Natural killer cell (primary cell): ENCODE measurements at places on chromosomes 2 and 18. TPM values are rescaled to one million over a fixed set of nuclear protein-coding genes. Genes with fewer than 3 reads are reported as not detected.
A peak's percentile ranks its signal among the peaks of the same experiment; 100 is the strongest.

- no peak overlapping the region for H3K27ac ChIP-seq
- no peaks in the 10 kb centered on the region for H3K27me3 ChIP-seq
- DNase-seq: no peak
- H3K4me1 ChIP-seq: peaks cover 4% of the 10 kb centered on the region
- no peak overlapping the region for H3K4me3 ChIP-seq
These were observed 173.4 kb downstream of the DIS3L2 start for GRCh38 chr2:232134939-232135338.

DNA sequence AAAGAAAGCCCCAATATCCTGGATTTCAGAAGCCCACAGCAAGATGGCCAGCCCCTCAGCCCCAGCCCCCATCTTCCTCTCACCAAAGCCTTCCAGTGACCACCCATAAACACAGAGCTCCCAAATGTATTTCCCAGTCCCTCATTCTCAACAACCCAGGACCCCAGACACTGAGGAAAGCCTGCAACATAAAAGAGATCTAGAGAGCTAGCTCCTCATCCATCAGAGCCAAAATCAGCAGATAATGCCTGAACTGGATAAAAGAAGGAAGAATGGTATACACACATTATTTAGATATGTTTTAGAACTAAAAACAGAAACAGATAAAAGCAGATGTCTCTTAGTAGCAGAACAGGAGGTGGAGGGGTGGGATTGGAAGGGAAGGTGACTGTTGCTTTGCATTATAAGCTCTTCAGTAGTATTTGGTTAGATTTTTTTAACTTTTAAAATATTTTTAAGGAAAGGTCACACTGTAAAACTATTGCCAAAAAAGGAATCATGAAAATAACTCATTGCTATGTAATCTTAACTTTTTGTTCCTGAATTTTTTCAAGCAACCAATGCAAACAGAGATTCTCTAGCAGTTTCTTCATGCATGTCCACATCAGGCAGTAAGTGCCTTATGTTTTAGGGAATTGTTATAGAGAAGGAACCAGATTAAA lies 144.2 kb upstream of the PKDCC start:
- H3K4me1 ChIP-seq: no peaks in the 10 kb centered on the region
- no peaks in the 10 kb centered on the region for H3K36me3 ChIP-seq
- no peak overlapping the region for H3K4me3 ChIP-seq
- peaks cover 5% of the 10 kb centered on the region for H3K27me3 ChIP-seq
- H3K27ac ChIP-seq: no peak overlapping the region
- no peak for DNase-seq

DNA sequence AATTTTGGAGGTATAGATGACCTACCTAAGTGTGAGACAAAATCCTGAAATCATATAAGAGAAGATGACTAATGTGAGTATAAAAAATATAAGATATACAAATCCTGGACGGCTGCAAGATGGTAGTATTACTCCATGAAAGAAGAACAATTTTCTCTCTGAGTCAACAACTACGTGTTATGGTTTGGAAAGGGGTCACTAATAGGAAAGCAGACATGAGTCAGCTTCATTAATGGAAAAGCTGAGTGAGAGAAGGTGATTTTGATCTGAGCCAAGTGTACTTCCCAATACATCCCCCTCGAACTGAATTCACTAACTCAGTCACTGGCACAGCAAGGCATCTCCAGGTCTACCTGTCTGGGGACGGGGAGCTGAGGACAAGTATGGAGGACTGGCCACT lies 20.1 kb upstream of the SELENOI start:
- H3K36me3 ChIP-seq: no peaks in the 10 kb centered on the region
- H3K27ac ChIP-seq: no peak overlapping the region
- no peaks in the 10 kb centered on the region for H3K4me1 ChIP-seq
- DNase-seq: no peak
- H3K4me3 ChIP-seq: no peak overlapping the region

GRCh38 chr2:88398180-88398579 lies 54.3 kb downstream of the FOXI3 start:
- DNase-seq: no peak
- no peak overlapping the region for H3K4me3 ChIP-seq
- H3K36me3 ChIP-seq: no peaks in the 10 kb centered on the region
- peaks cover 4% of the 10 kb centered on the region for H3K27me3 ChIP-seq
- H3K27ac ChIP-seq: no peak overlapping the region

- no peak overlapping the region for H3K27ac ChIP-seq
- H3K27me3 ChIP-seq: no peaks in the 10 kb centered on the region
- DNase-seq: no peak
- H3K36me3 ChIP-seq: no peaks in the 10 kb centered on the region
These were observed 232.4 kb downstream of the INSIG2 start for GRCh38 chr2:118320658-118321057.

DNA sequence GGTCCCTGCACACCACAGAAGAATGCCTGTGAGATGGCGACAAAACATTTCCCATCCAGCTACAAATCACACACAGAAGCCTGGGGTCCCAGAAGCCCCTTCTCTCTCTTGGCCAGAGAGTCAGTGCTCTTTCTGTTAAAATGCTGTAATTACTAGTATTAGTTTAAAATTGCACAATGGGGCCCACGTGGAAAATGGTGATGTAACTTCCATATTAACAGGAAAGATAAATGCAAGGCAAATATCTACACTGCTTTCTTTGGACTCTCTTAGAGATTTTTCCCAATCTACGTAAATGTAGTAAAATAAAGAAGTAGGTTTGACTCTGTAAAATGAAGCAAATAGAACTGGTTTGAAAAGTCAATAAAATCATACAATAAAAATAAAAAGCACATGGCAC lies 113.9 kb upstream of the TFCP2L1 start:
- no peak overlapping the region for H3K4me3 ChIP-seq
- H3K27ac ChIP-seq: no peak overlapping the region
- no peaks in the 10 kb centered on the region for H3K4me1 ChIP-seq
- DNase-seq: no peak

DNA sequence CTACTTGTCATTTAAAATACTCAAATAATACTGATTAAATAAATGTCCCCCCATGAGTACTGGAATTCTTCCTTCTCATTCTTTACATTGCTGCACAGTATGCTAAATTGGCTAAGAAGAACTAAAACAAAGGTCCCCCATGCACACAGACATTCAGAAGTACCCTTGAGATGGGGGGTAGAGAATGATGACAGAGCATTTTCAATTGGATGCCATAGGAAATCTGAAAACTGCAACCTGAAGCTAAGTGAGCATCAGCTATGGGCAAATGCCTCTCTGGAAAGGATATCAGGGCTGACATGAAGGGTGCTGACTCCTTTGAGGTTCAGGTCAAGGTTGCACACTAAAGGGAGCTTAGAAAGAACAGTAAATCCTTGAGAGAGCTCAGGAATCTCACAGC lies 10.1 kb upstream of the TNFAIP6 start:
- H3K27me3 ChIP-seq: no peaks in the 10 kb centered on the region
- DNase-seq: no peak
- no peaks in the 10 kb centered on the region for H3K36me3 ChIP-seq
- no peaks in the 10 kb centered on the region for H3K4me1 ChIP-seq
- no peak overlapping the region for H3K27ac ChIP-seq

DNA sequence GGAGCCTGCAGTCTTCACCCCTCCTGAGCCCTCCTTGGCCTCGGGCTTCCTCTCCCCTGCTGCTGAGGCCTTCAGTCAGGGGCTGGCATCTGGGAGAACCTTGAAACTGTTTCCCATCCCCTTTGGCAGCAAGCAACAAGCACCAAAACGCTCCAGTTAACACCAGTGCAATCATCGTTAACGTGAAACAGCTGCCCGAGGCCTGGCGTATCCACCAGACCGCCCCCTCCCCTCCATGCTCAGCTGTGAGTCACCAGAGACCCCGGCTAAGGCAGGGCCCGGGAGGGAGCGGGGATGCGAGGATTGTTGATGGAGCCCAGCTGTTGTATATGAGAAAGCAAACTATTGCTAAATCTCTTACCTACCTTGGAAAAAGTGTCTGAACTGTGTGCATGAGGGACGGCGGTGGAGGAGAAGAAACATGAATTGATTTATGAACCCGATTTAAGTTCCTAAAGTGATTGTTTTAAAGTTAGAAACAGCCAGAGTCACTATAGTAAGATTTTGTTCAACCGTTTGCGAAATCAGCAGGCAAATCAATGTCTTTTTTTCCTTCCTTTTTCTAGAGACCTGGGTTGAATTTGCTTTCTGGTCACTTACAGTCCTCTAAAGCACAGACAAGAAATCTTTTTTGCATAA lies 5.2 kb downstream of the ZFP36L2 start:
- peak; percentile 29 for DNase-seq
- peak overlapping the region; percentile 96 for H3K27ac ChIP-seq
- H3K36me3 ChIP-seq: peaks cover 36% of the 10 kb centered on the region
- H3K27me3 ChIP-seq: no peaks in the 10 kb centered on the region
- H3K4me1 ChIP-seq: peaks cover 54% of the 10 kb centered on the region

DNA sequence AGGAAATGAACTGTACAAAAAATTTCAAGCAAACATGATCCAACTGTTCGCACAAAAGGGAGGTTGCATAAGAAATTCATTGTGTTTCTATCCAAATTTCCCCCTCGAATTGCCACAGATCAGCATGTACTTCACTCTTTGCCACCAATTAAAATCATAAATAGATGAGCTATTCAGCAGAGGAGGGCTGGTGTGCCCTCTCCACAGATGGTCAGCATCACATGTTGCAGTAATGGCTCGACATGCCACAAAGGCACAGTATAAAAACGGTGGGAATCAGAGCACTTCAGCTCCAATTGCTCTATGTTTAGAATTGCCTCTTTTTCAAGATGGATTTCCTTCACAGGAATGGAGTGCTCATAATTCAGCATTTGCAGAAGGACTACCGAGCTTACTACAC lies at the start of gene G6PC2:
TSS of gene G6PC2 (plus strand) at position 289 of the 400 bp plus-strand sequence. CDS start at position 330, 41 bp downstream.
- H3K36me3 ChIP-seq: no peaks in the 10 kb centered on the region
- no peak within 1 kb of the TSS for H3K27ac ChIP-seq
- no peaks in the 10 kb centered on the region for H3K27me3 ChIP-seq
- H3K4me3 ChIP-seq: no peak within 1 kb of the TSS

GRCh38 chr2:71306762-71307161 lies 24.8 kb upstream of the ZNF638 start:
- no peak overlapping the region for H3K4me3 ChIP-seq
- no peaks in the 10 kb centered on the region for H3K4me1 ChIP-seq
- no peak for DNase-seq
- no peaks in the 10 kb centered on the region for H3K36me3 ChIP-seq
- H3K27ac ChIP-seq: no peak overlapping the region

DNA sequence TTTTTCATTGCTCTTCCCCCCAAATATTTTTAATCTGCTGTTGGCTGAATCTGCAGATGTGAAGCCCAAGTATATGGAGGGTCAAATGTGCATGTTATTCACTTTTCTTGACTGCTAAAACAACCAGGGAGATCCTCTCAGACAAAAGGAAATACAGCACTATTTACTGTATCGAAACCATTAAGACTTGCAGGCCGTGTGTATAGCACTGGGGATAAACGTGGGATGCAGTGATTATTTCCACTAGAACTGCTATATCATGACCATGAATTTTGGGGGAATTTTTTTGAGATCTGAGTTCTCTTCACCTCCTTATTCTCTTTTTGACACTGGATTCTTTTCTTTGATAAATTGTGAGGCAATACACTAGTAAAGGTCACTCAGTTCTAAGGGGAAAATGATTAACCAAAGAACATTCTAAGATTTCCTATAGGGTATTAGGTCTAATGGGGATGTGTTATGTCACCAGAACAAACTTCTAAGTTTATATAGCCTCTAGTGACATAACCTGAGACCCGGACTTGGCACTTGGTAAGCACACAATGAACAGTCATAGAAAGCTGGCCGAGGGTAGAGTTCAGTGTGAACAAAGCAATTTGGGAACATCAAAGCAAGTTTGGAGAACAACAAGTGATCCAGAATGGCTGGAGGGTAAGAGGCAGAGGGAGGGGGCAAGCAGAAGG lies 14.9 kb upstream of the UGT1A1 start:
- no peaks in the 10 kb centered on the region for H3K4me1 ChIP-seq
- H3K4me3 ChIP-seq: no peak overlapping the region
- DNase-seq: no peak
- H3K36me3 ChIP-seq: no peaks in the 10 kb centered on the region
- no peaks in the 10 kb centered on the region for H3K27me3 ChIP-seq

DNA sequence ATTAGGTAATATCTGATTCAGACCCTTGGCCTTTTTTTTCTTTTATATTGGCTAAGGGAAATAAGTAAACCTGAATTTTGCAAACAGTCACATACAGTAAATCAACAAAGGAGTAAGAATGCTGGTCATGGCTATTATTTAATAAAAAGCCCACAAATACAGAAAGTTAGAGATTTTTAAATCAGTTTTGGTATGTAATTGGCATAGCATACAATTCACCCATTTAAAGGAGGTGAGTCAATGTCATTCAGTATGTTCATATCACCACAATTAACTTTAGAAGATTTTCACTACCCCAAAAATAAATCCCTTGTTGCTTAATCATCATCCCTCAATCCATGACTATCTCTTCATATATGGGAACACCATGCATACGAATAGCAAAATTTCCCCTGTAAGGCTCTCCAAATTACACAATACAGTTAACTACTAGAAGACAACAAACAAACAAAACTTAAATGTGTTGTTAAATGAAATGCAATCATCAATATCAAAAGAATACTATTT lies 45.9 kb upstream of the NYAP2 start:
- H3K27ac ChIP-seq: no peak overlapping the region
- H3K36me3 ChIP-seq: no peaks in the 10 kb centered on the region
- H3K4me1 ChIP-seq: no peaks in the 10 kb centered on the region
- DNase-seq: no peak

DNA sequence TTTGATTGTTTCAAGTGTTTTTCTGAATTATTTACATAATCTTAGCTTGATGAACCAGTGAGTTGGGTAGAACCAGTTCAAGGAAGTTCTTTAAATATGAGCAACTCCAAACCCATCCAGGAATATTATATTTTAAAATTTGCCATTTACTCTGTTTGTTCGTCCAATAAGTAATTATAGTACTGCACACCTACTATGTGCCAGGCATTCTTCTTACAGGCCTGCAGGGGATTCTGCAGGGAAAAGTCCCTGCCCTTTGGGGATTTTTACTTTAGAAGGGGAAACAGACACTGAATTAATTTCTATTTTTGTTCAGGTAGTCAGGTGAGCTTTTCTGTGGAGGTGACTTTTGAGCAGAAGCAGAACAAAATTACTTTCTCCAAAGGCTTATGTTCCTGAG lies 146.9 kb downstream of the DOCK10 start:
- peaks cover 5% of the 10 kb centered on the region for H3K4me1 ChIP-seq
- no peaks in the 10 kb centered on the region for H3K27me3 ChIP-seq
- peak overlapping the region; percentile 29 for H3K27ac ChIP-seq

- no peaks in the 10 kb centered on the region for H3K36me3 ChIP-seq
- H3K27ac ChIP-seq: no peak overlapping the region
- no peaks in the 10 kb centered on the region for H3K27me3 ChIP-seq
- no peak overlapping the region for H3K4me3 ChIP-seq
These were observed 18.7 kb upstream of the SCYGR1 start for GRCh38 chr2:227406177-227407031.

- no peaks in the 10 kb centered on the region for H3K27me3 ChIP-seq
- no peaks in the 10 kb centered on the region for H3K36me3 ChIP-seq
- H3K4me1 ChIP-seq: no peaks in the 10 kb centered on the region
- no peak overlapping the region for H3K4me3 ChIP-seq
- no peak for DNase-seq
These were observed 105.5 kb downstream of the FAM168B start for GRCh38 chr2:130987519-130988425.

- no peak overlapping the region for H3K4me3 ChIP-seq
- no peak overlapping the region for H3K27ac ChIP-seq
- H3K27me3 ChIP-seq: no peaks in the 10 kb centered on the region
- DNase-seq: peak; percentile 12
- no peaks in the 10 kb centered on the region for H3K36me3 ChIP-seq
These were observed 93.8 kb downstream of the NRP2 start for GRCh38 chr2:205776139-205776538.

The OSGEPL1 gene
- total RNA-seq: 8.5 TPM
